ENCODE measurements at places on chromosomes 2 and 18. TPM values are rescaled to one million over a fixed set of nuclear protein-coding genes. Genes with fewer than 3 reads are reported as not detected.

The RAMP1 gene
- 0.34 TPM for total RNA-seq

The CHRND gene
- not detected for total RNA-seq

The ZNF385B gene
- total RNA-seq = not detected

The GPR17 gene
- not detected for total RNA-seq

The DPY30 gene
- total RNA-seq = 80.0 TPM

The PSMA8 gene
- total RNA-seq = not detected

The MYO5B gene
- 53.4 TPM for total RNA-seq

Data from nasal cavity respiratory epithelium epithelial cell of viscerocranial mucosa (primary cell).